ENCODE measurements at places on chromosomes 11 and 22. TPM values are rescaled to one million over a fixed set of nuclear protein-coding genes. Genes with fewer than 3 reads are reported as not detected.
A peak's percentile ranks its signal among the peaks of the same experiment; 100 is the strongest.

DNA sequence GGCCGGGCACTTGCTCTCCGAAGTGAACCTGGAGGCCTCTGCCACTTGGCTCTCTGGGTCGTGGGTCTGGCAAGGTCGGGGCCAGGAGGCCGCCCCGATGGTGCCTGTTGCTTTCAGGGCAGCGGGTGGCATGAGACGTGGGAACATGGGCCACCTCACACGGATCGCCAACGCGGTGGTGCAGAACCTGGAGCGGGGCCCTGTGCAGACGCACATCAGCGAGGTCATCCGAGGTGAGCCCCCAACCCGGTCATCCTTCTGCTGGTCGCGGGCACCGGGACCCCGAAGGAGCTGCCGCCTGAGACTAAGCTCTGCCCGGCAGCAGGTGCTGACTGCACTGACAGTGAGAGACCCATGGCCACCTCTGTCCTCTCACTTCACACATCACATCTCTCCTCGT lies 40.0 kb downstream of the SBF1 start:
- no peak for DNase-seq

GRCh38 chr11:126359431-126360048 lies 4.1 kb downstream of the ST3GAL4 start:
- DNase-seq = peak; percentile 94

DNA sequence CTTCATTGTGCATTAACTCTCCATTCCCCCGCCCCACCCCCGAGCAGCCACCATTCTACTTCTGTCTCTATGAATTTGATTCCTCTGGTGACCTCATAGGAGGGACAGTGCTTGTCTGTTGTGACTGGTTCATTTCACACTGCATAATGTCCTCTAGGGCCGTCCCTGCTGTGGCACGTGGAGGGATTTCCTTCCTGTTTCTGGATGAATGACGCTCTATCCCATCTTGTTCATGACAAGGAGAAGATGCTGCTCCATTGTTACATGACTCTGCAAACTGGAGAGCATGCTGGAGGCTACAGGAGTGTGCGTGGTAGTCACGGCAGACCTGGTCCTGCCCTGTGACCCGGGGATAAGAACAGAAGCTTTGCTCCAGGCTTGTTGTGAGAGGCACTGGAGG lies 61.3 kb downstream of the RTL6 start:
- DNase-seq = no peak

DNA sequence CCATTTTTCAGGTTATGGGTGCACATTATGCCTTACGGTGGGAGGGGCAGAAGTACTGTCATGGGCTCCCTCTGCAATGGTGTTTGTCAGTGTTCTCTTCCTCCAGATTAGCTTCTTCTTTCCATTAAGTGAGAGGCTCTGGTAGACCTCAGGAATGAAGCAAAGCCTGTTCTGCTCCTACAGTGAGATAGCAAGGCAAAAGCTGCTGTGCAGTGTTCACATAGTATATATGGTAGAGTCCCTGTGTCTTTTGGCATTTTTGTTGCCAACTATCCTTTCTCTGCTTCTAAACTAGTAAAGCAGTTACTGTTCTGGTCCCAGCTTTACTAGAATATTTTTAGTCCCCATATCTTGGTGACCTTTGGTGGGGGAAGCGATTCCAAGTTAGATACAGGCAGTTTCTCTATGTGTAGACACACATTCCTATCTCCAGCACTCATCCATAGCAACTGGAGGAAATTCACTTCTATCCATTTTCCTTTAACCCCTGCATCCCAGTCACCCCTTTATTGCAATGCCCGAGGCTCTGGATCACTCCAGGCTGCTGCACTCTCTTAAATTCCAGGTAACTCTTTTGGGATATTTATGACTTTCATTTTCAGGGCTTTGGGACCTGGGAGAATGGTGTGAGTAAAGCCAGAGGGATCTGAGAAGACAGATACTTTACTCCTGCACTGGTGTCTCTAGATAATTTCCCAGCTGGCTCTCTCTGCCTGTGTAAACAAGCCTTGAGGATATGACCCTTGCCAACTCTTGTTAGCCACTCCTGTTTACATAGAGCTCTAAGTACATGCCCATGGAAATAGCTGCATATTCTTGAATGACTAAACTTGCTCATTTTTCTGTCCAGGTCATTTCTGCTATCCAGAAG lies 3.9 kb upstream of the TRIM34 start:
- no peak for DNase-seq

OR8G5 gene
- polyA plus RNA-seq = not detected

GRCh38 chr11:16095756-16096155 lies 260.6 kb downstream of the SOX6 start:
- DNase-seq = no peak

DNA sequence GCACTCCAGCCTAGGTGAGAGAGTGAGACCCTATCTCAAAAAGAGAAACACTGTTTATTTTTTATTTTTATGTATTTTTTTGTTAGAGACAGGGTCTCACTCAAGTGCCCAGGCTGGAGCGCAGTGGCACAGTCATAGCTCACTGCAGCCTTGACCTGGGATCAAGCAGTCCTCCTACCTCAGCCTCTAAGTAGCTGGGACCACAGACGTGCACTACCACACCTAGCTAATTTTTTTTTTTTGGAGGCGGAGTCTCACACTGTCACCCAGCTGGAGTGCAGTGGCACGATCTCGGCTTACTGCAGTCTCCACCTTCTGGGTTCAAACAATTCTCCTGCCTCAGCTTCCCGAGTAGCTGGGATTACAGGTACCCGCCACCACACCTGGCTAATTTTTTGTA lies 6.4 kb downstream of the RBX1 start:
- no peak for DNase-seq

All from kidney (tissue), 22 donors.